ENCODE measurements at places on chromosomes 11 and 22.

- no peak for DNase-seq
Observed at GRCh38 chr22:28952857-28953256, 69.5 kb downstream of the ZNRF3 start.

- no peak for DNase-seq
Observed at GRCh38 chr22:48205790-48206189, 1443.3 kb downstream of the TBC1D22A start.

GRCh38 chr11:46616551-46617133 is 385 bp downstream of the HARBI1 start:
- no peak for DNase-seq

- DNase-seq, result no peak
Observed at GRCh38 chr11:41522899-41523672, 63.6 kb upstream of the LRRC4C start.

- no peak for DNase-seq
Observed at GRCh38 chr22:28977060-28977459, 84.6 kb downstream of the C22orf31 start.

GRCh38 chr22:48581796-48582469 is 1245.7 kb downstream of the BRD1 start:
- no peak for DNase-seq

GRCh38 chr11:132734217-132734616 is 798.1 kb downstream of the OPCML start:
- DNase-seq, result no peak

DNA sequence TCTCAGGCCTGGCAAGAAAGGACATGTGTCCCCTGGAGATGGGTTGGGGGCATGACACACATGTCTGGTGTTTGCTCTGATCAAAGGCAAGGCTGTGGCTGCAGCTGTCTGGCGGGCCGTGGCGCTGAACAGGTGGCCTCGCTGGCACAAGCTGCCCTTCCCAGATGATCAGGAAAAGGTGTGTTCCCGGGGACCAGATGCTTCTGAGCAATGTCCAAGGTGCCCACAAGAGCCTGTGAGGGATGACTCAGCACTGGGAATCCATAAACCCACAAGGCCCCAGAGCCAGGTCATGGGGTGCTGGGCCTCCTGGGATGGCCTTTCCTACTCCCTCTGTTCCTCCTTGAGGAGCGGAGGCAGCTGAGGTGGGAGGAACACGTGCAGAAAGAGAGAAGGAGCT is 9.7 kb upstream of the LRP5 start:
- no peak for DNase-seq

DNA sequence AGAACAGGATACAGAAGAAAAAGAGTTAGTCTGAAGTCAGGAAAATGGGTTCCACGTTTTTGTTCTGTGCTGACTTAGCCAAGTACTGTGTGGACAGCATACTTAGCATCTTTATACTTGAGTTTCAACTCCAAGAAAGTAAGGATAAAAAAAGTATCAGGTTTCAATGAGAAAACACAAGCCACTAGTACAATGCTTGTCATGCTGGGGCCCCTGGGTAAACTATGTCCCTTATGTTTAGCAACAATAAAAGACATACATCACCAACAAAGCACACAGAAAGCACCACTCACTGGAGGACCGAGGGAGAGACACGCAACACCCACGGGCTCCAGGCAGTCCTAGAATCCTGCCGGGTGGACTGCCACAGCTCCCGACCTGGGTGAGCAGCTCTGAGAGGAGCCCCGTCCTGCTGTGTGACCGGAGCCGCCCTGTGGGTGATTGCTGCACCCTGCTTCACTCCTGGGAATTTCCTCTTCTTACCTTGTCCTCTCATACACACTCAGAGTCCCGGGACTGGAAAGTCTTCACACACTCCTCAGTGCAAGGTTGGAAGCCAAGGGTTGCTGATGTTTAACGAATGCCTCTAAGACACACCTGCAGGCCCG is 890.5 kb downstream of the BRD1 start:
- no peak for DNase-seq

GRCh38 chr11:8811571-8811970 is 99.4 kb upstream of the AKIP1 start:
- DNase-seq, result no peak

DNA sequence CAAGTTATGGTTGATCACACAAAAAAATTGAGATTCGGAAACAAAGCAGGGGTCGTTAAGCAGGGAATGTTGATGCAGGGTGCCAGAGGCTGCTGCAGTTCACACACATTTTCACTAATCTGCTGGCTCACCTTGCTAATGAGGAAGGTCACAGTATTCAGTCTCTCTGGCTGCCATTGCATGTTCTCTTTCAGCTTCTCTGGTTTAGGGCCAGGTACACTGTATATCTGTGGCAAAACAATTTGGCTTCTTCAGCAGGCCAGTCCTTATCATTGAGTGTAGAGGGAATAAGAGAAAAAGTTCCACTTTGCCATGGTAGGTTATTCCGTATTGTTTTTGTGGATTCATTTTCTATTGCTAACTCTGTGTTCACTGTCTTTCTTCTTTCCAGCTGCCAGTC is 283.7 kb upstream of the ANO3 start:
- no peak for DNase-seq

DNA sequence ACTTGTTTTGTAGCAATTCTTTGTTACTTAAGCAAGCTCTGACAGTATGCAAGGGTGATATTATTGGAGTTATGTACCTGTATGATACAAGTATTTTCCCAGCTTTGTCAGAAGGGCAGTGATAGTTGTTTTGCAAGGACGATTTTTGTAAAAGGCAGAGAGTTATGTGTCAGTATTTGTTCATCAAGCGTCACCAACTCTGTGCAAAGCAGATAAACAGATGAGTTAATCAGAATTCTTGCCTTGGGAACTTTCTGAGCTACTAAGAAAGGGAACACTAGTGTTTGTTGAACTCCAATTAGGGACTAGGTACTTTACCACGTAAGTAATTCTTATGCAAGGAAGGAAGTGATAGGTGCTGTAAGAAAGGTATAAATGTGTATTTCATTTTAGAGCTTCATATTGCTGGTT is 1.4 kb downstream of the USP47 start:
- DNase-seq, result no peak

- no peak for DNase-seq
Observed at GRCh38 chr11:17976651-17977050, 36.2 kb downstream of the SERGEF start.

GRCh38 chr11:121688860-121689614 is 236.3 kb upstream of the SORL1-AS1 start:
- DNase-seq, result no peak

- no peak for DNase-seq
Observed at GRCh38 chr22:23622634-23623033, 9.5 kb downstream of the DRICH1 start.

DNA sequence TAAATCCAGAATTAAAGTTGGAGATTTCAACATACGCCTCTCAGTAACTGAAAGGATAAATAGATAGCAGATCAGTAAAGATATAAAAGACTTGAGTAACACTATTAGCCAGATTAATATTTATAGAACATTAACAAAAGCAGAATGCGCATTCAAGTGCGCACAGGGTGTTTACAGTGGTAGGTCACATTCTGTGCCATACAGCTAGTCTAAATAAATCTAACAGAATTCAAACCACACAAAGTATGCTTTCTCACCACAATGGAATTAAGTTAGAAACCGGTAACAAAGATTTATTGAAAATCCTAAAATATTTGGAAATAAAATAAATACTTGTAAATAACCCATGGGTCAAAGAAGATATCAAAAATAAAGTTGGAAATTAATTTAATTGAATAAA is 341.0 kb downstream of the DYNC2H1 start:
- DNase-seq, result no peak

DNA sequence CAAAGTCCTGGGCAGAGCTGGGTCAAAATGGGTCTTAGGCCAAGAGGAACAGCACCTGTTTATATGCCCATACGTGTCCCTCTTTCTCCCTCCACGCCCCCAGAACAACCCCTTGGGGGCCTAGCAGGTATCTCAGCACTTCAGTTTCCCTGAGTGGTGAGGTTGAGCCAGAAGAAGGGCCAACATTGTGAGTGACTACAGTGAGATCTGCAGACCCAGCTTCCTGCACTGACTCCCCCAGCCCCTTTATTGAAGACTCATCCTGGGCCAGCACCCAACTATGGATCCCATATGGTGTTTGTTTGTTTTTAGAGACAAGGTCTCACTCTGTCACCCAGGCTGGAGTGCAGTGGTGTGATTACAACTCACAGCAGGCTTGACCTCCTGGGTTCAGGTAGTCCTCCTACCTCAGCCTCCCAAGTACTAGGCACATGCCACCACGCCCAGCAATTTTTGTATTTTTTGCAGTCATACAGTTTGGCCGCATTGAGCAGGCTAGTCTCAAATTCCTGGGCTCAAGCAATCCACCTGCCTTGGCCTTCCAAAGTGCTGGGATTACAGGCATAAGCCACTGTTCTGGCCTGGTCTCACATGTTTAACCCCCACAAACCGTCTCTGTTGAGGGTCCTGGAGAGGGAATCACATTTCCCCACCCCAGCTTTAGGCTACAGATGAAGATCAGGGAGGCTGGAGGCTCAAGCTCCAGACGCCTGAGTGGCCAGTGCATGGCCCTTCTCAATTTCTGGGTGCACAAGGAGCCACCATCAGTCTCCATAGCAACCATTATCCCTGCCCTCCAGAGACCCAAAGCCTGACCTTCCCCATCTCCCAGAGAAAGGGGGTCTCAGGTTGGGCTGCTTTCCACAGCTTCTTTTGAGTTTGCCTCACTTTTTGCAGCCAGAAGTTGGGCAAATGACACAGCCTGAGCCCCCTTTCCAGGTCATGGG is 1.7 kb upstream of the LARGE2 start:
- no peak for DNase-seq

- no peak for DNase-seq
Observed at GRCh38 chr11:99973993-99974392, 713.1 kb upstream of the ARHGAP42 start.

Measured in stimulated activated CD8-positive, alpha-beta memory T cell treated with anti-CD3 and anti-CD28 coated beads, Interleukin-4, amount 100 ng/mL, for 1 hour (primary cell).